ENCODE measurements at places on chromosomes 16 and 17.

DNA sequence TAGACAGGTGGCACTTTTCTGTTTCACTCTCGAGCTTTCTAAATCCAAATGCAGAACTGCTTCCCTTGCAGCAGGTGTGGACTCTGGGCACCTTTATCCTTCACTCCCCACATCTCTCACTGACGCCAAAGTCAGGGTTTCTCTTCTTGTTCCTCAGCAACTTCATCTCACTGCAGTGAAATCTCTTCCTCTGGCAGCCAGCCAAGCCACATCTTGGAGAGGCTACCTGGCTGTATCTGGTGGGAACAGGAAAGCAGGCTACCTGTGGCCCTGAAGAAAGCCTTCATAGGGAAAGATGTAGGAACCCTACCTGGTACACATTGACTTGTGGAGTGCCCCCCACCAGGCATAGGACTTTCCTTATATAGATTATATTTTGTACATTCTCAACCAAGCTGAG lies 159.1 kb downstream of the UTP18 start:
- DNase-seq, result no peak

DNA sequence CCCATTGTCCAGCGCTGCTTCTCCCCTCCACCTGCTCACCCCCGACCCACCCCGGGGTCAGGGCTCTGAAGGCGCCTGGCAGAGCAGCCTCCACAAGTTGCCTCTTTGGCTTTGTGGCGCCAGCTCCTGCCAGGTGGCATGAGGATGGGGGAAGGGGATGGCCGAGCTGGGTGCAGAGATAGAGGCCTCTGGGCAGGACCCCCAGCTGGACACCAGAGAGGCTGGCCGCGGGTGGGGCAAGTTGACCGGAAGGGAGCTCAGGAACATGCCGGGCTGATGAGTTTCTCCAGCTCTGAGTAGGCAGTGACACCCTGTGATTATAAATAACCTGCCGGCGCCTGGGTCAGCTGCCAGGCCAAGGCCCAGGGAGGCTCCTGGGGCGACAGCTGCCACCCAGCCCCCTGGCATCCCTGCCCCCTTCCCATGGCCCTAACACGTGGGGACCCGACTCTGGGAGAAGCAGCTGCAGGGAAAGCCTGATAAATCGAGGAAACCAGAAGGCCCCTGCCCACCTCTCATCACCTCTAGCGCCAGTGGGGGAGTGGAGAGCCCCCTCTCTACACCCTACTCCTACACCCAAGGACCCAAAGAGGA lies 729 bp downstream of the P2RX5 start:
- DNase-seq, result no peak

GRCh38 chr16:7335991-7336634 lies 3.5 kb downstream of the RBFOX1 start:
- DNase-seq, result no peak

- no peak for DNase-seq
Measured at GRCh38 chr16:85123891-85124635, 11.8 kb upstream of the CIBAR2 start.

- no peak for DNase-seq
Measured at GRCh38 chr16:10333321-10334032, 52.4 kb upstream of the ATF7IP2 start.

- peak; percentile 87 for DNase-seq
Measured at GRCh38 chr17:69999253-69999652, 75.8 kb upstream of the KCNJ16 start.

- DNase-seq, result no peak
Measured at GRCh38 chr16:68732042-68732680, 4.9 kb upstream of the CDH1 start.

- no peak for DNase-seq
Measured at GRCh38 chr17:73429440-73430164, 117.8 kb upstream of the CDC42EP4 start.

- no peak for DNase-seq
Measured at GRCh38 chr17:55660178-55660886, 62.3 kb downstream of the TMEM100 start.

- no peak for DNase-seq
Measured at GRCh38 chr17:73729101-73729500, 84.9 kb upstream of the SDK2 start.

DNA sequence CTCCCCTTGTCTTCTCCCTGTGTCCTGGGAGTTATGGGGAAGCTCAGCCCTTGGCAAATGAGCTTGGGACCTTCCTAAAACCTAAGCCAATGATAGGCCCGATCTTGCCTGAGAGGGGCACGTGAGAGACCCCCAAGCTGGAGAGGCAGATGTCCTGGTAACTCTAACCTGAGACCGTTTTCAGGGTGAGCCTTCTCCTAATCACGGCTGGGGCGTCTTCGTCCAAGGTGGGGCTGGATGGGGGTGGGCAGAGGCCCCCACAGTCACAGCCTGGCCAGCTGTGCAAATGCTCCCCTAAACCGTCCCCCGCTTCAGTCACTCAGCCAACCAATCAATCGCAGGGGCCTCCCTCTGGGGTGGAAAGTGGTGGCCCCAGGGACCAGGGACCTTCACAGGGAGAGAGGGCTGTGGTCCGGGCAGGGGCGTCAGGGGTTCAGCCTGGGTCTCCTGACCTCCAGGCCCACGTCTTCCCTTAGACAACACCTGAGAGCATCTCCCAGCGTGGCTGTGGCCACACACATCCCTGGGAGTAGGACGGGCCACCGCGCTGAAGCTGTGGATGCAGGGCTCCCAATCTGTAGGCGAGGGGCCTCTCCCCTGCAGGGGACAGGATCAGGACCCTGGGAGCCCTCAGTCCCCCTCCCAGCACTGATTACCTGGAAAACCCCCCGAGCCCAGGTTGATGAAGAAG lies 30.6 kb downstream of the ACTG1 start:
- no peak for DNase-seq

DNA sequence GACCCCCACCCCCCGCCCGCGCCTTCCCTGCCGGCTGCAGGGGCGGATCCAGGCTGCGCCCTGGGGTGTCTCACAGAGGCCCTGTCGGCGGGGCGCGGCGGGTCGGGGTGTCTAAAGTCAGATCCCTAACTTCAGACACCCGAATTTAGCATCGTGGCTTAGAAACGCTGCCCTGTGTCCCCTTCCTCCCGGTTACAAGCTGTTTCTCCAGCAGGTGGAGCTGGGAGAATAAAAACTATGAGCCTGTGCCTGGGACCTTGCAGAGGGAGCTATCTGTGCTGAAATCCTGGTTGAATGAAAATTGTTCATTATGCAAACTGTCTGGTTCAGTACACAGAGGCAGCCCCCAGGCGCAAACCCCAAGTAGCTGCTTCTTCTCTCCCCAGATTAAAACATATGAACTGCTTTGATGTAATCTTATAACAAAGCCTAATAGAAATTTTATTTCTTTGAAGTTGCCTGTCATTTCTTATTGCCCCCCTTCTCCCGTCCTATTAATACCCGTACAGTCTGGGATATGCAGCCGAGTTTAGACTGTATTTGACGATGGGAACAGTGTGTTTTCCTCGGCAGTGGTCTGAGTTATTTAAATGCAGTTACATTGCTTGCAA lies 79.0 kb downstream of the RPA1 start:
- no peak for DNase-seq

DNA sequence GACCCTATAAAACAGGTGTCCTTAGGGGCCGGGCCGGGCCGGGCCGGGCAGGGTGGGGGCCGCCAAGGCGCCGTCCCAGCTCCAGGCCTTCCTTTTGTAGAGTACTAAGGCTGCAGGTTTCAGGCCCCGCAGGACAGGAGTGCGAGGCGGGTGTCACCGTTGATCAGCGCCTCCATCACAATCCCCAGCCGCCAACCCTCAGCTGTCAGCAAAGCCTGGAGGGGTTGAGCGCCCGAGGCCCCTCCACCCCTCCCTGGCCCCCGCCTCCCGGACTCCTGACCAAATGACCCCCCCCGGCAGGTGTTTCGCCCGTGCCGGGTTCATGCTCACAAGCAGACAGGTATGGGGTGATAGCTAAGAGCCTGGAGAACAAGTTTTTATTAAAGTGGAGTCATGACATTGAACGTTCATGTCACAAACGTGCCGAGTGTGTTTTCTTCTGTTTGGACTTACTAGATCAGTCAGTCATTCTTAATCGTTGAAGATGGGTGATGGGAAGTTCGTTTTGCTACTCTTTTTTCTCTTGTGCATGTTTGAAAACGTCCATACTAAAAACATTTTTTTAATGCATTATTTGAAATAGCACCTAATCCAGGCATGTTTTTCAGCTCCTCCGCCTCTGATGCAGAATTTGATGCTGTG lies 534 bp downstream of the ARL2BP start:
- DNase-seq, result no peak

- DNase-seq, result no peak
Measured at GRCh38 chr16:87830673-87831420, 38.5 kb downstream of the SLC7A5 start.

DNA sequence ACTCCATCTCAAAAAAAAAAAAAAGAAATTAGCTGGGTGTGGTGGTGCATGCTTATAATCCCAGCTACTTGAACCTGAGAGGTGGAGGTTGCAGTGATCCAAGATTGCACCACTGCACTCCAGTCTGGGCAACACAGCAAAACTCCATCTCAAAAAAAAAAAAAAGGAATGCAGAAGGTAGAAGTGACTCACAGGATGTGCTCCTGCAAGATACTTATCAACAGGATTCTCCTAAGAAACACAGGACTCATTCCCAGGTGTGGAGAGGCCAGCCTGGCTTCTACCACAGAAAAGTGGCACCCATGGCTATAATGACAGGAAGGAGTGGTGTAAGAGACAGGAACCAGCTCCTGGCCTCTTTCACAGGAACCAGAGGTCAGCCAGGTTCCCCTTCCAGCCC lies 13.8 kb downstream of the ELMO3 start:
- no peak for DNase-seq

GRCh38 chr16:23435500-23435899 lies 17.5 kb downstream of the COG7 start:
- peak; percentile 5 for DNase-seq

DNA sequence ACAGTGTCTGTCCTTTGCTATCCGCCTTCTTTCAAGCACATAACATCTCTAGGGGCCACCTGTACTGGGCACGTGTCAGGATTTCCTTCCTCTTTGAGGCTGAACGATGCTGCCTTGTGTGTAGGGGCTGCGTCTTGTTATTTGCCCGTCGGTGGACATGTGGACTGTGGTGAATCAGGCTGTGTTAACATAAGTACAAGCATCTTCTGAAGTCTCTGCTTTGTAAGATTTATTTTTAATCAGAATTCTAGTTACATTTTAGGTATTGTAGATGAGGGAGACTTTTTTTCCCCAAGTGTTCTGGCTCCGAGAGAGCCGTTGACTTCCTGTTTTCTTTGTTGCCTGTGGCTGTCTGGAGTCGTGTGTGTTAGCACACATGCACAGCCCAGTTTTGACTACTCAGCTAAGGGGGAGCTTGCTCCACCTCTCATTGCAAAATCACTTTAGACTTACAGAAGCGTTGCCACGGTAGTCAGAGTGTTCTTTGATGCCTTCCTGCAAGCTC lies 26.1 kb downstream of the SPG7 start:
- DNase-seq, result no peak

GRCh38 chr17:40022961-40023541 lies 7.8 kb downstream of the CSF3 start:
- DNase-seq, result no peak

DNA sequence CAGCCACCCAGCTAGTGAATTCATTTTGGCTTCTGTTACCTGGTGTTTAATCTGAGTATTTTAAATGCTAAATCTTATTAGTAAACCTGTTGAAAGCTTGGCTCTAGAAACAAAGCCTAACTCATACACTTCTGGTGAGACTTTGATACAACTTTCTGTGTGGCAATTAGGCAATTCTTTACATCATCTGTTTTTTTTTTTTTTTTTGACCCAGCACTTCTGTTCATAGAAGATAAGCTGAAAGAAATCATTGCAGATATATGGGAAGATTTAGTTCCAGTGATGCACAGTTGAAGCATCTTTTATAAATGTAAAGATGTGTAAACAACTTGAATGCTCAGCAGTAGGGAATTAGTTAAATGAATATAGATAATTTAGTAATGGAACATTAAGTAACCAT lies 21.7 kb upstream of the ABCC11 start:
- DNase-seq, result peak; percentile 34

- no peak for DNase-seq
Measured at GRCh38 chr17:33040461-33040860, 48.8 kb downstream of the SPACA3 start.

DNA sequence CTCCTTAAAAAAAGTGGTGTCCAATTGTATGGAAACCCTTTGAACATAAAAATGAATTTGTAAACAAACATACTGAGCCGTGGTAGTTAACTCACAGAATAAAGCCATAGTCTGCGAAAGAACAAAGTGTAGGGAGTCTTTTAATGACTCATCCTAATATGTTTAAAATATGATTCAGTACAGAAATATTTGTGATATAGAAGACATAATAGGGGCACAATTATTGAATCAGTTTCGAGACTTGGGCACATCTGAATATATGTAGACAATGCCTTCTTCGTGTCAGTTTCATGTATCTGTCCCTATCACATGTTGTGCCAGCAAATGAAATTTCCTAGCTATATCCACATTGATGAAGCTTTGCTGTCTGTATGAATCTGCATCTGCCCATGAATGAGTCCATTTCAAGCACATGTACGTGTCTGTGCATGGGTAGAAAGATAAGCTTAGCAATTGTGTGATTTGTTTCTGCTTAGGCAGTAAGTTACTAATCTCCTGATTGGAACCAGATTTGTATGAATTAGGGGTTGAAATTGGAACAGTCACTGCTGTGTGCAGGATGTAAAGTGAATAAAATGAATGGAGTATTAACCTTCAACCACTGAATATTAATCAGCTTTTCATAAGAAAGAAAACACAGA lies 112.5 kb upstream of the SOX9 start:
- peak; percentile 37 for DNase-seq
